H1 (cell line): ENCODE measurements at places on chromosomes 5 and 9.
A peak's percentile ranks its signal among the peaks of the same experiment; 100 is the strongest.

DNA sequence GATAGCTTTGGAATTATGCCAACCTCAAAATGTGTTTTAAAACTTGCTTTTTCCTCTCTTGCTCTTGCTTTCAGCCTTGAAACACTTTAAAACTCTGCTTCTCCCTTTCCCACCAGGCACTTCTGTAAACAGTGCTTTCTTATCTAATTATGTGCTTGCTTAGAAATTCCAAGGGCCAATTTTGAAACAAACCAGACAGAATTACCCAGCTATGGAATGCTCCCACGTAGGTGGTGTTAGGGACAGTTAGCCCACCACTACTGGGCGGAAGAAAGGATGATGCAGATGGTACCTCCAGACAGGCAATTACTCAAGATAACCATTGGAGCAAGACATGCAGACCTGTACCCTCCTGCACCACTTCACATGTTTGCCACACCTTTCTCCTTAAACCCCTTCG lies 523.0 kb upstream of the PTPRD start:
- DNase-seq = no peak

DNA sequence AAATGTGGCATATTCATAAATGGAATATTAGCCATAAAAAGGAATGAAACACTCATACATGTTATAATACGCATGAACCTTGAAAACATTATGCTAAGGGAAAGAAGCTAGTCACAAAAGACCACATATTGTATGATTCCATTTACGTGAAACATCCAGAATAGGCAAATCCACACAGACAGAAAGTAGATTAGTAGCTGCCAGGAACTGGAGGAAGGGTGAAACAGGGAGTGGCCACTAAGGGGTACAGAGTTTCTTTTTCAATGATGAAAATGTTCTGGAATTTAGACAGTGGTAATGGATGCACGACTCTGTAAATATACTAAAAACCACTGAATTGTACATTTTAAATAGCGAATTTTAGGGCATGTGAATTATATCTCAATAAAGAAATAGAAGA lies 39.4 kb downstream of the STRBP start:
- DNase-seq = no peak

DNA sequence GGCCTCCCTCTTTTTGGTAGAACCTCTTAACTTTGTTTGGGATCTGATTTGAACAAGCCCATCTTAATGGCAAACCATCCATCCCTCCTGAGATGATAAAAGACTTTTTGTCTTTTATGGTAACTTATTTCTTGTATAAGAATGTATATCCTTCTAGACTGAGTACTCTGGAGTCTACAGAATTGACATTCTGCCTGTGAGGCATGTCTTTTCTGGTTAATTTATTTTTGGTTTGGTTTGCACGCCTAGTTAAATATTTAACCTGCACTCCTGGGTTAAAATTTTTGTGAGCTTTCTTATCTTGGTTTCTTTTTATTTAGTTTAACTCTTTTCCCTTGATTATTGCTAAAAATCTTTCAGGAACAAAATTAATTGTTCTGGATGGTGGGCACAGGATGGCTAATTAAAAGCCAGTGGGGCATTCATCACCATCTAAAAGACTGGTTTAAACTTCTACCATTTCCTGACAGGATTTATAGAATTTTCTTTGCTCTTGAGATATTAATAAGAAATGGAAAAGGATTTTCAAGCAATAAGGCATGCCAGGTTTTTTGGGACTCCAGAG lies 50.3 kb downstream of the PHAX start:
- DNase-seq = no peak

GRCh38 chr9:98568234-98568908 lies 140.4 kb downstream of the GABBR2 start:
- DNase-seq = no peak

GRCh38 chr9:94649100-94649819 lies 9.9 kb upstream of the FBP1 start:
- DNase-seq = no peak

DNA sequence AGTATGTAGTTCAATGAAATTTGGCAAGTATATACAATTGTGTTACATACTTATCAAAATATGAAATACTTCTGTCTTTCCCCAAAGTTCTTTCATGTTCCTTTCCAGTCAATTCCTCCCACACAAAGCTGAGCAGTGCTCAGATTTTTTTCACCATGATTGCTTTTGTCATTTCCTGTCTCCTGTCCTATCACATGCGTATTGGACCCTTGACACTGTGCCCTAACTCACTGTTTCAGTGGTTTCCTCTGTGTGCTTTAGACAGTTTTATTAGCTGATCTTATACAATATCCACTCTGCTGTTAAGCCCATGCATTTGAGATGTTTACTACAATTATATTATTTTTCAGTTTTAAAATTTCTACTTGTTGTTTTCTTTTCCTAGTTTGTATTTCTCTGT lies 463.6 kb upstream of the MEF2C start:
- DNase-seq = no peak

GRCh38 chr5:144467792-144468191 lies 297.1 kb downstream of the KCTD16 start:
- peak; percentile 56 for DNase-seq

DNA sequence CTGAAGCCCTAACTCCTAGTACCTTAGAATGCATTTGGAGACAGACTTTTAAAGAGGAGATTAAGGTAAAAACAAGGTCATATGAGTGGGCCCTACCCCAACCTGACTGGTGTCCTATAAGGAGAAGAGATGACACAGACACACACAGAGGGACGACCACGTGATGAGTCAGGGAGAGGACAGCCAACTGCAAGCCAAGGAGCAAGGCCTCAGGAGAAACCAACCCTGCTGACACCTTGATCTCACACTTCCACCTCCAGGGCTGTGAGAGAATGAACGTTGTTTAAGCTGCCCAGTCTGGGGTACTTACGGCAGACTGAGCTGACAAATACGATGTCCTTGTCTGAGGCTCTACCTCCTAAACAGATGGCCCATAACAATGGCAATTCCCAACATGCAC lies 93.6 kb downstream of the ROR2 start:
- DNase-seq = no peak

GRCh38 chr5:136222580-136223235 lies 29.7 kb upstream of the SMIM32 start:
- no peak for DNase-seq

DNA sequence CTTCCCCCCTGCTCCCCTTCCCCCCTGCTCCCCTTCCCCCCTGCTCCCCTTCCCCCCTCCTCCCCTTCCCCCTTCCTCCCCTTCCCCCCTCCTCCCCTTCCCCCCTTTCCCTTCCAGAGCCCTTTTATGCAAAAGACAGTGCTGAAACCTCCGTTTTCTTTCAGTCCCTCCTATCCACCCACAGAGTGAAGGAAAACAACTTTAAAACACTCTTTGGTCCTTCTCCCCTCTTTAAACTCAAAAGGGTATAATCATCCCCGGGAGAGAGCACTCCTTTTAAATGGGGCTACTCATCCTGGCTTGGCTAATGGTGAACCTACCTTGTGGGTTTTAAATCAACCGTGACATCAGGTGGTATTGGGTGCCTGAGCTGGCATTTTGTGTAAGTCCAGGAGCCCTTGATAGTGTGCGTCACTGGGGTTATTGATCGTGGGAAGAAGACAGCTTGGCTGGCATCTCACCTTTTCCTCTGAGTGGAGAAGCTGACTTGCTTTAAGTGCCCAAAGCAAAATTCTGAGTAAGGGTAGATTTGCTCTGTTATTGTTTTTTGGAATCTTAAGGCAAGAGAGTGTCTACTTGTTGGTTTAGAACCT lies 2.7 kb downstream of the LARP1 start:
- DNase-seq = no peak

DNA sequence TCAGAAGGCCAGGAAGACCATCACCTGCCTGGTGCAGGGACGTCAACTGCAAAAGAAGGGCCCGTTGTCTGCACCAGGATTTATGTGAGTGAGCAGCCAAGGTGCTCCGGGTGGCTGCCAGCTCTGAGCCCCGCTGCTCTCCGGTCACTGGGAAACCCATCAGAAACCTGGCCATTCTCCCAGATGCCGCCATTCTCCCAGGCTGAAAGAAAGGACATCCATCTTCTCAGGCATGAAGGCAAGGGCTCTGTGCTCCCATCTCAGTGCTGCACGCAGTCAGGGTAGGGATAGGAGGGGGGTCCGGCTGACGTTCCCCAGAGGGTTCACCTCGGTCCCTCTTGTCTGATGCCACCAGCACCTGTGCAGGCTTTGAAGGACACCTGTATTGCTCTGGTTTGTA lies 158.4 kb downstream of the ERCC6L2 start:
- no peak for DNase-seq

- no peak for DNase-seq
These were observed 35.1 kb downstream of the SH3GLB2 start for GRCh38 chr9:128992995-128993394.

DNA sequence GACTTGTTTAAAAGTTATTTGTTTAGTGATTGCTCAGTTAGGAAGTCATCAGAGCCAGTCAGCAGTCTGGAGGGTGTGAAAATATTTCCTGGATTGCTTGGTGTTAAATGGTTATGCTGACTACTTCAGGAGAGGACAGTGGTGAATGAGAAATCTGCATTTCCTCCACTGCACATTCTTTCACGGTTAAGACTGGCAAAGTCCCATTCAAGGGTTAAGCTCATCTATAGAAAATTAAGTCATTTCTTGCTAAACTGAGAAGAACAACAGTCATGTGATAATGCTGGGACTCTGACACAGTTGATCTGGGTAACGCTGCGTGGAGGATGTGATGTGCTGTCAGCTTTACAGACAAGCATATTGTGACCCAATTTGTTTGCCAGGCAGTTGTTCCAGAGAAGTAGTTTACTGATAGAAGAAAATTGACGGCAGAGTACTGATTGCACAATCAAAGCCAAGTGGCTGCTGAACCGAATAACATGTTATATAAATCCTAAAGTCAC lies 80.4 kb downstream of the GRAMD2B start:
- DNase-seq = no peak

DNA sequence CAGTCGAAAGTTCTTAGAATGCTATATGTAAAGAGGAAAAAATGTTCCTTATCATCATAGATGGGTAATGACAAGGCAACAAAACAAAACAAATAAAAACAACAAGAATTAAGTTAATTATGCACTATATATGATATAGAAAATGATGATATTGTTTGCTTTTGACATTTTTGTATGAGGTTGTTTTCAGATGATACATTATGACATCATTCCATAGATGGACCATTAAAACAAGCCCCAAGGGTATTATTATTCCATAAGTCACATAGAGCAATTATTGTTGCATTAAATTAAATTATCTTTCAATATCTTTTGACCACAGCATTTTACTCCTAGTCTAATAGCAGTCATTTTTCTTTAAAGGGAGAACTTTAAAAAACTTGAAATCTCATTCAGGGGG lies 56.5 kb upstream of the RICTOR start:
- DNase-seq = no peak

- no peak for DNase-seq
These were observed 97.6 kb downstream of the SEMA6A start for GRCh38 chr5:116476897-116477537.

GRCh38 chr5:82793808-82794419 lies 283.3 kb downstream of the TMEM167A start:
- peak; percentile 84 for DNase-seq

GRCh38 chr5:107670087-107670931 lies 428 bp downstream of the EFNA5 start:
- no peak for DNase-seq

DNA sequence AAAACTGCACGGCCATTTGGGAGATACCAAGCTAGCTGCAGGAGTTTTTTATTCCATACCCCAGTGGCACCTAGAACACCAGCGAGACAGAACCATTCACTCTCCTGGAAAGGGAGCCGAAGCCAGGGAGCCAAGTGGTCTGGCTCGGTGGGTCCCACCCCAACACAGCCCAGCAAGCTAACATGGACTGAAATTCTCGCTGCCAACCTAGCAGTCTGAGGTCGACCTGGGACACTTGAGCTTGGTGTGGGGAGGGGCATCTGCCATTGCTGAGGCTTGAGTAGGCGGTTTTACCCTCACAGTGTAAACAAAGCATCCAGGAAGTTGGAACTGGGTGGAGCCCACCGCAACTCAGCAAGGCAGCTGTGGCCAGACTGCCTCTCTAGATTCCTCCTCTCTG lies 108.9 kb upstream of the CHD1 start:
- DNase-seq = no peak

- no peak for DNase-seq
These were observed 41.6 kb upstream of the PDE8B start for GRCh38 chr5:77168879-77169244.

- DNase-seq = no peak
These were observed 9.7 kb downstream of the RAD1 start for GRCh38 chr5:34905564-34905963.

- no peak for DNase-seq
These were observed 3.6 kb downstream of the SRA1 start for GRCh38 chr5:140553657-140554056.

DNA sequence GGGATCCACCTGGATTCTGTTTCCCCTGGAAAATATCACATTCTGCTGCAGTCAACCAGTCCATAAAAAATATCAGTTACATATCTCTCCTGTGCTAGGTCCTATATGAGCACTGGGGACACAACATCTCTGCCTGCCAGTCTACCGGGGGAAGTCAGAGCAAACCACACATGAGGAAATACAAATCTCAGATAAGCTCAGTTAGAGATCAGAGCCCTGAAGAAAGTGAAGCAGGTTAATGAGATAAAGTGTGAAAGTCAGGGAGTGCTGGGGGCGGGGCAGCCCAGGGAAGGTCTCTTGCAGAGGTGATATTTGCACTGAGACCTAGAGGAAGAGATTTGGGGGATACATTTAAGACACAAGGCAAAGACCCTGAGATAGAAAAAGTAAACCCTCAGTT lies 67.8 kb upstream of the SLC1A1 start:
- DNase-seq = no peak

DNA sequence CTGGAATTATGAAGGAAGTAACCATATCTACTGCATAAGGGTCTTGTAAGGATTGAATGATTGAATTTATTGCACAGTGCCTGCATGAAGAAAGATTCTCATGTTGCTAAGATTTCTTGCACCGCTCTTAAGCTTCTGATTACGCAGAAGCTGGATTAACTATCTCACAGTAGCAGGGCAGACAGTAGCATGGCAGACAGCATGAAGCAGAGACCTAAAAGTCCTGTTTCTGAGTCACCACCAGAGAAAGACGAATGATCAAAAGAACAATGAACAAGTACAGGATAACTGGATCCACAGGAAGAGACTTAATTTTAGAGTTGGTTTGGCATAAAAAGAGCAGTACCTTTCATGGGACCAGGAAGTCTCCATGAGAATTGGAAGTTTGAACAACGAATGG lies 142.4 kb downstream of the MAPKAP1 start:
- DNase-seq = no peak

- DNase-seq = no peak
These were observed 66.3 kb downstream of the PSAT1 start for GRCh38 chr9:78363221-78363620.

- peak; percentile 39 for DNase-seq
These were observed 90.3 kb upstream of the APC start for GRCh38 chr5:112647428-112647827.

GRCh38 chr9:31588756-31589155 lies 795.7 kb upstream of the ACO1 start:
- no peak for DNase-seq
